ENCODE measurements at places on chromosomes 3 and 15. TPM values are rescaled to one million over a fixed set of nuclear protein-coding genes. Genes with fewer than 3 reads are reported as not detected.

The SOX14 gene
- total RNA-seq = not detected

The OXNAD1 gene
- 34.2 TPM for total RNA-seq

The DPP8 gene
- total RNA-seq = 24.9 TPM

The PRICKLE2 gene
- not detected for total RNA-seq

The LYZL4 gene
- not detected for total RNA-seq

The HCLS1 gene
- total RNA-seq = 248 TPM

The TGM4 gene
- not detected for total RNA-seq

The CAPN3 gene
- 1.5 TPM for total RNA-seq

The TIMP4 gene
- 0.12 TPM for total RNA-seq

The KBTBD13 gene
- not detected for total RNA-seq

The ECE2 gene
- total RNA-seq = not detected

The ENTPD3 gene
- not detected for total RNA-seq

The ITIH4 gene
- total RNA-seq = 2.2 TPM

The CLDN11 gene
- not detected for total RNA-seq

The CXCR6 gene
- total RNA-seq = not detected
